ENCODE measurements at places on chromosomes 6 and 20. TPM values are rescaled to one million over a fixed set of nuclear protein-coding genes. Genes with fewer than 3 reads are reported as not detected.

DNA sequence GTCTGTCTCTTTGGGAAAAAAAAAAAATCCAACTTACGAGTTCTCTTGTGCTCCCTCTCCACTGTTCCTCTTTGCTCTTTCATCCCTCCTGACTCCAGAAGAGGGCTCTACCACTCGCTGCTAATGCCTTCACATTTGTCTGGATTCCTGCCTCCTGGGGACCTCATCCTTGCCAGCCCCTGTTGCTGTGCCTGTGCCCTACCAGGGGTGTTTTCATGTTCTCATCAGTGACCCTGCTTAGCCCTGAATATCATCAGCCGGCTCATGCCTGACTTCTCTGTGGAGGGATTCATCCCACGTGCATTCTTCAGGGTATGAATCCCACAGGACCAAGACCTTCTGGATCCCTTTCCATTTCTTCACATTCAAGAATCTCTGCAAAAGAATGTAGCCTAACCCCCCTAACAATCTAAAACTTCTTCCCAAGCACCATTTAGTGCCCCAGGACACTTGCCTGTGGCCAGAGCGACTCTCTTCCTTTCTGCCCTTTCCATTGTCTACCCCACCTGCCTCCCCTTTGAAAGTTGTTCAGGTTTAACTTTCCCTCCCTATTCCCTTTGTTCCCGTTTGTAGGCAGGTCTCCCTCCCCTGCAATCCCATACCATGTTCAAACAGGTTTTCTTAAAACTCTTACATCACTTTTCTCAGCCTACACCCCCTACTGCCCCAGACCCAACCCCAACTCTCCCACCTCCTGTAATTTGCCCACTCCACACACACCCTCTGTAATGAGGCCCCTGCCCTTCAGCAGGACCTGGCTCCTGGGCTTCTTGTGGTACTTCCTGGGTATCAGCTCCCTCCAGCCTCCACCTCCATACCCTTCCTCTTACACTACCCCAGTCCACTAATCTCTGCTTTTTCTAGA is 50.2 kb downstream of the RREB1 start:
- H3K27ac ChIP-seq: no peak overlapping the region
- H3K4me3 ChIP-seq: no peak overlapping the region
- H3K4me1 ChIP-seq: peaks cover 77% of the 10 kb centered on the region

- H3K27me3 ChIP-seq: no peaks in the 10 kb centered on the region
- no peak for DNase-seq
- no peak overlapping the region for H3K4me3 ChIP-seq
Observed at GRCh38 chr6:168272415-168273325, 46.9 kb downstream of the DACT2 start.

DNA sequence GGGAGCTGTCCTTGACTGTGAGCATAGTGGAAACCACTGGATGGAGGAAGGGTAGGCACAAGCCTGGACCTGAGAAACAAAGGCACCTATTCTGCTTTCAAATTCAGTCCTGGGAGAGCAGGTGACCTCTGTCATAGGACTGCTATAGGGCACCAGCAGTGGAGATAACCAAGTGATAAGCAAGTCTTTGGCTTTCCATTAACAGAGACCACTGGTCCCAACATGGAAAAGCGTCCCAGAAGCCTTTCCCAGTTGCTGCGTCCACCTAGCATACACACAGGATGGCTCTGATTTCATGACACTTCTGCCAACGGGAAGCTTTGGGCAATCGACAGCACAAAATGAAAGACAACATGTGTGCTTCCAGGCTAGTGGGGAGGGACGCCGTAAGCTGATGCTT is 8.9 kb downstream of the SLC22A3 start:
- DNase-seq: no peak
- H3K4me1 ChIP-seq: peaks cover 15% of the 10 kb centered on the region
- H3K27me3 ChIP-seq: no peaks in the 10 kb centered on the region
- H3K36me3 ChIP-seq: no peaks in the 10 kb centered on the region
- H3K4me3 ChIP-seq: no peak overlapping the region

DNA sequence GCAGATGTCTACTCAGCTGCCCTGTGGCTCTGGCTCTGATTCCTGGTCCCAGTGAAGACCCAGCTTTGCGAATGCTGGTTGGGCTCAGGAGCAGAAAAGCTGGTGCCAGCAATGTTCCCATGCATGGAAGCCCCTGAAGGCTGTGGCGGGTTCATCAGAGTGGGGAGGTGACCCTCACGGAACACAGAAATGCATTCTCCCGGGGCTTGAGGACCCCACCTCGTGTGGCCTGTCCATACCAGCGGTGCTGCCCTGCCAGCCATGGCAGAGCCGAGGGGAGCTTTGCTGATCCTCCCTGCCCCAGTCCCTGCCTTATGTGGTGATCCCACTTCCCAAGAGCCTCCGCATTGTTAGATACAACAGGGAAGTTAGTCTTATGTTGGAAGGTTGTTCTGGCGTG is 157.7 kb upstream of the THBS2 start:
- H3K4me1 ChIP-seq: no peaks in the 10 kb centered on the region
- H3K4me3 ChIP-seq: no peak overlapping the region
- no peaks in the 10 kb centered on the region for H3K27me3 ChIP-seq
- H3K27ac ChIP-seq: no peak overlapping the region
- H3K36me3 ChIP-seq: no peaks in the 10 kb centered on the region

- no peak for DNase-seq
- H3K36me3 ChIP-seq: no peaks in the 10 kb centered on the region
- H3K27me3 ChIP-seq: no peaks in the 10 kb centered on the region
- peaks cover 6% of the 10 kb centered on the region for H3K4me1 ChIP-seq
- no peak overlapping the region for H3K27ac ChIP-seq
Observed at GRCh38 chr20:24934716-24935115, 14.4 kb upstream of the CST7 start.

DNA sequence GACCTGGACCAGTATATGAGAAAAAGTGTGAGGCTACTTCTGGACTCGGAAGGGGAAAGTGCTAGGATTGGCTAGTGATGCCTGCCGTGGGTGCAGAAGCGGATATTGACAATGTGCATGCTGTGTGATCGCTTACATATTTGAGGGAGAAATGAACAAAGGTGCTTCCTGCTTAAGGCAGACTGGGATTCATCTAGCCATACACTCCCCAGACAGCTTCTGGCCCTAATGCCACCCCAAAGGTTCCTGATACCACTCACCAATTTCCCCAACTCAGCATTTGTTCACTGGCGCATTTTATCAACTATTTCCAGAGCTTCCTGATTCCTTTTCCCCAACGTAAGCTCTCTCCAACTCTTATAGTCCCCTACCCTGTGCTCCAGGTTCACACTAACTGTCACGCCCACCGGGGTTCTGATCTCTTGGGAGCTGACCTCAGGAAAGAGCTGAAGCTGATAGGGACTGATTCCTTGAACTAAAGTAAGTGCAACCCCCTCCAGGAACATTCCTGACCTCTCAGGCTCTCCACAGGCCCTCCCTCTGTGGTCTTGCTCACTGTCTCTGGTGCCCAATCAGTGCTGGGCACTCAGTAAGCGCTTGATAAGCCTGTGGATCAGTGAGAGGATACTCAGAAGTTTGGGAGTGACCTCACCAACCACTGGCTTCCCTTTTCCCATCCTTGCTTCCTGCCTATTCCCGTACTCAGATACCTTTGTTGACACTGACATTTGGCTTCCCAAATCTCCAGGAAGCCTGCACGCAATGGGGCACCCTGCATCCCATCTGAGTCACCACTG is 73.3 kb downstream of the MRPL14 start:
- H3K4me1 ChIP-seq: peaks cover 69% of the 10 kb centered on the region
- no peak for DNase-seq

SMOC2 gene
- 22.1 TPM for total RNA-seq

TTPAL gene
- total RNA-seq: 16.0 TPM

- no peak for DNase-seq
- H3K27ac ChIP-seq: no peak overlapping the region
- no peaks in the 10 kb centered on the region for H3K36me3 ChIP-seq
- H3K27me3 ChIP-seq: no peaks in the 10 kb centered on the region
- H3K4me3 ChIP-seq: no peak overlapping the region
Observed at GRCh38 chr6:72916906-72917305, 295.0 kb downstream of the KCNQ5 start.

- no peak for DNase-seq
- no peaks in the 10 kb centered on the region for H3K4me1 ChIP-seq
- H3K27ac ChIP-seq: no peak overlapping the region
- H3K4me3 ChIP-seq: no peak overlapping the region
- H3K36me3 ChIP-seq: no peaks in the 10 kb centered on the region
- no peaks in the 10 kb centered on the region for H3K27me3 ChIP-seq
Observed at GRCh38 chr6:113047932-113048331, 700.8 kb downstream of the RFPL4B start.

HLA-DMB gene
- 10.3 TPM for total RNA-seq

GRCh38 chr20:32920066-32920465 is 61.3 kb downstream of the EFCAB8 start:
- no peak for DNase-seq
- H3K4me3 ChIP-seq: no peak overlapping the region
- H3K36me3 ChIP-seq: no peaks in the 10 kb centered on the region

SPDEF gene
- not detected for total RNA-seq

ARFRP1 gene
- 30.9 TPM for total RNA-seq

ATP9A gene
- total RNA-seq: 35.8 TPM

DNA sequence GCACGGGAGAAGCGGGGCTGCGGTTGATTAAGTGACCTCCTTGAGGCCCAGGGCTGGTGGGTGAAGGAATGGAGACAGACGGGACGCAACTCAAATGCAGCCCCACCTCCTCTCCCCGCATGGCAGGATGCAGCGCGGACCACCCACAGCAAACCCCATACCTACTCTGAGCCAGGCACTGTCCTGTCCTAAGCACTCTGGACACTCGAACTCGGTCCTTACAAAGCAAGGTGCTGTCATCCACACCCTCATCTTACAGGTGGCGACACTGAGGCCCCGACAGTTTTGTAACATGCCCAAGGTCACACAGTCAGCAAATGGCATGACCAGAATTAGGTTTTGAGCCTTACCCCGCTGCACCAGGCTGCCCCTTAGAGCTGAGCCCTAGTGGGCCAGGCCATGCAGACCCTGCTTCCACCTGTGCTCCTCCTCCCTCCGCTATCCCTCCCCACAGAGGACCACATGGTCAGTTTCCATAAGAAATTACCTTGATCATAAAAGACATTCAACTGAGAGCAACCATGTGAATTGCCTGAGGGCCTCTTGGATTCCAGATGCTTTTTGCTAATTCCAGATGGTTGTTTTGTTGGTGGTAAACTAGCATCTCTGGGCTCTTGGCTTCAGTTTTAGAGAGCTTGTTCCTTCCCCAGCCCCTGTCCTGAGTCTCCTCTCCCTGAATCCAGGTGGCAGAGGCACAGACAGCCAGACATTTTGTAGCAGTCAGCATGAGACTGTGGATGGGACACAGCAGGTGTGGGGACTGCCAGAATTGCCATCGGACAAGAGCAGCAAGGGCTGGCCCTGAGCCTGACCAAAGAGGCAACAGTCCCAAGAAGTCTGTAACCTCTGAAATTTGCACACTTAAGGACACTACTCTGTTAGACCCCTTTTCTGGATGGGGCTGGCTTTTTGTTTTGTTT is 171.9 kb upstream of the PMEPA1 start:
- H3K4me3 ChIP-seq: no peak overlapping the region
- peaks cover 39% of the 10 kb centered on the region for H3K4me1 ChIP-seq
- peak; percentile 77 for DNase-seq
- H3K27ac ChIP-seq: peak overlapping the region; percentile 53

- no peak overlapping the region for H3K27ac ChIP-seq
- H3K27me3 ChIP-seq: no peaks in the 10 kb centered on the region
- H3K36me3 ChIP-seq: no peaks in the 10 kb centered on the region
- H3K4me1 ChIP-seq: no peaks in the 10 kb centered on the region
- DNase-seq: no peak
- no peak overlapping the region for H3K4me3 ChIP-seq
Observed at GRCh38 chr6:100899202-100899601, 18.1 kb upstream of the ASCC3 start.

- H3K27me3 ChIP-seq: no peaks in the 10 kb centered on the region
- no peaks in the 10 kb centered on the region for H3K36me3 ChIP-seq
- DNase-seq: no peak
Observed at GRCh38 chr6:39353698-39354315, 31.3 kb upstream of the KCNK16 start.

- H3K4me1 ChIP-seq: no peaks in the 10 kb centered on the region
- H3K27me3 ChIP-seq: no peaks in the 10 kb centered on the region
- H3K4me3 ChIP-seq: no peak overlapping the region
- no peaks in the 10 kb centered on the region for H3K36me3 ChIP-seq
Observed at GRCh38 chr6:118101831-118102345, 194.8 kb downstream of the SLC35F1 start.

GRCh38 chr6:15337582-15337981 is 91.7 kb downstream of the JARID2 start:
- no peak for DNase-seq
- H3K4me3 ChIP-seq: no peak overlapping the region
- no peak overlapping the region for H3K27ac ChIP-seq
- no peaks in the 10 kb centered on the region for H3K27me3 ChIP-seq
- peaks cover 27% of the 10 kb centered on the region for H3K4me1 ChIP-seq

JPH2 gene
- 13.8 TPM for total RNA-seq

GRCh38 chr6:128033156-128033555 is 132.3 kb upstream of the THEMIS start:
- H3K27ac ChIP-seq: no peak overlapping the region
- H3K27me3 ChIP-seq: no peaks in the 10 kb centered on the region
- H3K36me3 ChIP-seq: no peaks in the 10 kb centered on the region
- H3K4me1 ChIP-seq: no peaks in the 10 kb centered on the region
- DNase-seq: no peak

DNA sequence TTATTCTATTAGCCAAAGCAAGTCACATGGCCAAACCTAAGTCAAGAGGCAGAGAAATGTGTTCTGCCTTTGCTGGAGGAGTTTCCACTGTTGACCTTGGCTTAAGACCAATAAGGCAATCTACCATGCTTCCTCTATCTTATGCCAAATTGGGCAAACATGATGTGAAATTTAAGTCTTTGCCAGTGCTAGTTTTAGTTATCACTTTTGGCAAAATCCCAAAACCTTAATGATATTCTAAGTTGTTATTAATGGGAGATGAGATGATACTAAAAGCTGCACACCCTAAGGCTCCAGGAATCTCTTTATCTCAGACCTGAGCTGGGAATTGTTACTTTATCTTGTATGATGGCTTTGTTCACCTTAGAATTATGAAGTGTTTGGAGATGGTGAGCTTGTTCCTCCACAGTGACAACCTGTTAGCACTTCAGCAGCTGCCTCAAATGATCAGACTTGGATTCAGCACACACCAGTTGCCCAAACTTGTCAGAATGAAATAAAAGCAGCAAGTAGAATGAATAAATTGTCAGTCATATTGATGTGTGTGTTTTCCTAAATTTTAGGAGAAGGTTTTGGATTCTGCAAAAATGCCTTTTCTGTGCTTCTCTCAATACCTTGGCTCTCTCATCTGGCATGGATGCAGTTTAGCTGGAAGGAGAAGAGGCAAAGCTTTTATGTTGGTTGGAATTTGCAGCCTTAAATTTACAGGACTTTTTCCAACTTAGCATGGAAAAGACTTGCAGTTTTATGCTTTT is 49.3 kb downstream of the RIN2 start:
- H3K27me3 ChIP-seq: no peaks in the 10 kb centered on the region
- H3K4me1 ChIP-seq: peaks cover 23% of the 10 kb centered on the region
- H3K4me3 ChIP-seq: no peak overlapping the region
- no peaks in the 10 kb centered on the region for H3K36me3 ChIP-seq
- DNase-seq: no peak
- no peak overlapping the region for H3K27ac ChIP-seq

GRCh38 chr6:14671261-14671681 is 553.7 kb downstream of the CD83 start:
- H3K4me1 ChIP-seq: no peaks in the 10 kb centered on the region
- no peaks in the 10 kb centered on the region for H3K36me3 ChIP-seq
- no peak overlapping the region for H3K4me3 ChIP-seq
- H3K27me3 ChIP-seq: no peaks in the 10 kb centered on the region
- DNase-seq: no peak
- no peak overlapping the region for H3K27ac ChIP-seq

GRCh38 chr20:1846341-1846740 is 48.9 kb upstream of the SIRPA start:
- H3K27ac ChIP-seq: no peak overlapping the region
- H3K4me3 ChIP-seq: no peak overlapping the region
- no peak for DNase-seq
- H3K4me1 ChIP-seq: peaks cover 13% of the 10 kb centered on the region

All from vagina (tissue), 2 donors.